ENCODE measurements at places on chromosomes 3 and 15.

DNA sequence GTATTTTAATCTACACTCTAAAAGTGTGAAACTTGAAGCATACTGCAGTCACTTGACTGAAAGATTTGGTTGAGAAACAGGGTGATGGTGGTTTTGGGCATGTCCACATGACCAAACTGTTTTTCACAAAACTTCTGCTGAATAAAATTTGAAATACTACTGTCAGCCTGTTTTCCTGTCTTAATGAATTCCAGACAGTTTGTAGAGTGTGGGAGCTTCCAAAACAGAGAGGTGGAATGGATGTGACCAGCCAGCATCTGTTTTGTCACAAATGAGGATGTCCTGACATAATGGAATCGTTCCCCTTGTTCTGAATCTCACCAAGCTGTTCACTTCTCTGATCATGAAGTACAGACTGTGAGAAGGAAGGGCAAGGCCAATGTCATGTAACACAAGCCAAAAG, 11.8 kb downstream of the MITF start:
- no peak for DNase-seq

DNA sequence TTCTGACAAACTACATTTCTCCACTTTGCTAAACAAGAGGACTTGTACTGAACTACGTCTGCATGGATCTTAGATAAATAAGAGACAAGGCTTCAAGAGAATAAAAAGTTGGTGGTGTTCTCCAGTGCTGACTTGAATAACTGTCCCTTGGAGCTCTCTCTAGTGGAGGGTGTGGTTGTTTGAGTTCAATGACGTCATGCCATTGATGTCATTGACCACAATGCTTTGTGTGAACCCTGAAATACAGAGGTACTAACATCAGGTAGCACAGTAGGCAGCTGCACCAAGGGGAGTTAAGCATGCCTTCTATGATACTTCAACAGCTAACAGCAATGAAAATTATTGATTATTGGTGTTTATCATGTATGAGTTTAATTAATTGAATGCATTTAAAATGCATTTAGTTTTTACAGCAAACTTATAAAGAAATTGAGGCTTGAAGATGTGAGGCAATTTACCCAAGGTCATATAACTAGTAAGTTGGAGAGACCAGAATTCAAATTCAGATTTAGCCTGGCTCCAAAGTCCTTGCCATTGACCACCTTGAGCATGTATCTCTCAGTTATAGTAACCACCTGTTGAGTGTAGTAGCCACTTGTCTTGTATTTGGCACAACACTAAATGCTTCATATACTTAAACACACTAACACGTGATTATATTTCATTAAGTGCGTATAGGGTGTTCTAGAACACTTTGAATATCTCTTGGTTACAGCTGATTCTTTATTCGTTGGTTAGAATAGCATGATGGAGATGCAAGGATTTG, 126.0 kb upstream of the ANKRD28 start:
- DNase-seq, result no peak

- no peak for DNase-seq
Measured at GRCh38 chr15:68641376-68641775, 62.6 kb downstream of the CORO2B start.

DNA sequence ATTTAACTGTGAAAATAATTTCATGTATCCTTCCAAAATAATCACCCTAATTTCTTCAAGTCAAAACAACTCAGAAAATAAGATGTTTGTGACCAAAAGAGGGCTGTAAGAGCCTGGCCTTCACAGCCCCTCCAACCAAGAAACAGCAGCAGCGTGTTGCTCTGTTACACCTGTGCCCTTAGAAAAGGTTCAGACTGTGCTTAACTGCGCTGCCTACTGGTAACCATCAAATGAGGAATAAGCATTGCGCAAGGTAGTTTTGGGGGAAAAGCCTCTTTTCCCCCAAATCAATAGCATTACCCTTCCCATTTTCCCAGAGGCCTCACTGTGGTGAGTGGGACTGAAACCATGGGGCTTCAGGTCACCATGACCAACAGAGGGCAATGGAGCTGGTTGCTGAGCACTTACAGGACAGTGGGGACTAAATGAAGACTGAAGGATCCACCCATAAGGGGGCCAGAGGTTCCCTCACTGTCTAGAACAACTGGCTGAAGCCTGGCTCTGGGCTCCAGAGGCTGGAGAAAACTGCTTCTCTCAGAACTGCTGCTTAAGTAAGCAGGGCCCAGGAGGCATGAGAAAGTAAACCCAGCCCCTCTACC, 110.7 kb downstream of the PLCH1 start:
- no peak for DNase-seq

- DNase-seq, result peak; percentile 84
Measured at GRCh38 chr15:55846116-55846707, 103.3 kb upstream of the PRTG start.
